ENCODE measurements at places on chromosomes 3 and 15.

GRCh38 chr3:152271501-152272236 is 2.9 kb downstream of the MBNL1 start:
- DNase-seq = no peak

- DNase-seq = peak; percentile 61
Measured at GRCh38 chr15:34366271-34367065, 528 bp downstream of the LPCAT4 start.

- no peak for DNase-seq
Measured at GRCh38 chr3:20773320-20773984, 587.4 kb upstream of the SGO1 start.

DNA sequence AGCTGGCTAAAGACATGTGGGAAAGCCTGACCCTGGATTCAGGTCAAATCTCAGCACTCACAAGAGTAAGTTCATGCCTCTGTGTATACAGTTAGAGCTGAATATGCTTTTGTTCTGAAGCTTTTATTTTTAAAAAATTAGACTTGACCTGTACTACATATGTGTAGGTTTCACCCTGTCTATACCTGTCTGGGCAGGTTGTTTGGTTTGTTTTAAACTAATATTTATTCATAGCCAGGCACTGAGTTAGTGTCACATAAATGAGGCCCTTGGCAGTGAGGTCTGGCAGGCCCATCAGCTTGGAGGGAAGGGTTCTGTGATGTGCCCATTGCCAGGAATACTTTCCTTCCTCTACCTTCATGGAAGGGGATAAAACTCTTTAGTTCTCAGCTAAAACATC is 1.9 kb downstream of the DNAJA4 start:
- no peak for DNase-seq

DNA sequence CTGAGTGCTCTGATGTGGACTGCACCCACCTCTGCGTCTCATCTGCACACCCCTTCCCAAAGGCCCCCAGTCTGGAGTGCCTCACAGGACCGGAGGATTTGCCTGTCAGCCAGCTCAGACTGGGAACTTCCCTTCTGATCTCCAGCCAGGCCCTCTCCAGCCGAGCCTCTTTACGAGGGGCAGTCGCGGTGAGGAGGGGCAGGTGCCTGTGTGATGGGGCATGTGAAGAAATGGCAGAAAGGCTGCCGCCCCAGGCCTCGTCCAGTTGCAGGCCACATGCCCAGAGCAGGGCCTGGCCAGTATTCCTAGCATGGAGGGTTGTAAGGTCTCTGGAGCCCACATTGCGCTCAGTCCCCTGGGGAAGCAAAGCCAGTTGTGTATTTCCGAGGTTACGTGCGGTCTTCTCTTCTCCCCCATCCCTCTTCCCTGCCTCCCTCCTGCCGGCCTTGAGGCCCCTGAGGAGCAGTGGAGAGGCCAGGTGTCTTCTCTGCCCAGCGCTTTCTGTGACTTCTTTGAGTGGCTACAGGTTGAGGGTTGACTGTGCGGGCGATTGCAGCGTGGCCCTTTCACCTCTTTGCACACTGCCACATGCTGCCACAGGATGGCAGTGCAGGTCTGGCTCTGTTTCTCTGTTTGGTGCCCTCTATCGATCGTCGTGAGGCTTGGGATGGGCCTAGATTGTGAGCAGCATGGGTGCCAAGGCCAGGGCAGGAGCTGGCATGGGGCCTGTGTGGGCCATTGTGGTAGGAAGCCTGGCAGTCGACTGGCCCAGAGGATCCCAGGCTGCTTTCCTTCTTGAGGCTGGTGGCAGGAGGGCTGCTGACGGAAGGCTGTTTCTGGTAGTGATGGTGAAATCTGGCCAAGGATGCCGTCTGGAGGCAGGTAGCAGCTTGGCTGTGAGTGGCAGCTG is 5.3 kb downstream of the CLK3 start:
- no peak for DNase-seq

Data from NCI-H1417 treated with DMSO at 0.1 percent for 48 hours (cell line).